Activated T-cell treated with anti-CD3 and anti-CD28 coated beads, Interleukin-2, amount 50 U/mL, for 4 hours (primary cell): ENCODE measurements at places on chromosomes 13 and 19. TPM values are rescaled to one million over a fixed set of nuclear protein-coding genes. Genes with fewer than 3 reads are reported as not detected.

ZNF71 gene
- 6.4 TPM for total RNA-seq

MYPOP gene
- 5.1 TPM for total RNA-seq

SLAIN1 gene
- total RNA-seq, result 22.0 TPM

SYCN gene
- total RNA-seq, result not detected

INSL3 gene
- 9.4 TPM for total RNA-seq

CEACAM20 gene
- total RNA-seq, result not detected

LAIR1 gene
- 6.1 TPM for total RNA-seq

KIR2DL1 gene
- total RNA-seq, result not detected

NPAS1 gene
- total RNA-seq, result not detected

KLK12 gene
- total RNA-seq, result not detected

OR7C1 gene
- total RNA-seq, result not detected

ZNF536 gene
- total RNA-seq, result not detected

ZNF20 gene
- total RNA-seq, result 1.0 TPM

KASH5 gene
- 0.27 TPM for total RNA-seq

ERVV-1 gene
- total RNA-seq, result not detected

RFX1 gene
- 12.3 TPM for total RNA-seq

LILRB4 gene
- total RNA-seq, result not detected

CYP4F2 gene
- not detected for total RNA-seq

CALR3 gene
- not detected for total RNA-seq

CKAP2 gene
- total RNA-seq, result 10.1 TPM

KLK4 gene
- not detected for total RNA-seq

S1PR5 gene
- total RNA-seq, result 0.24 TPM

ZNF560 gene
- not detected for total RNA-seq

TMPRSS9 gene
- total RNA-seq, result not detected

FPR1 gene
- total RNA-seq, result not detected

LILRB1 gene
- total RNA-seq, result 1.1 TPM

ZNF844 gene
- total RNA-seq, result 3.1 TPM

DNAAF3 gene
- total RNA-seq, result not detected

TEX101 gene
- not detected for total RNA-seq

SPC24 gene
- total RNA-seq, result 7.6 TPM

OR2Z1 gene
- total RNA-seq, result not detected

C19orf73 gene
- total RNA-seq, result 2.6 TPM

ABCA7 gene
- 8.7 TPM for total RNA-seq

ATP11A gene
- total RNA-seq, result 34.7 TPM

PLPPR3 gene
- not detected for total RNA-seq

APOE gene
- total RNA-seq, result 5.0 TPM

TFDP1 gene
- 172 TPM for total RNA-seq

DACH1 gene
- total RNA-seq, result 0.08 TPM

POLR1G gene
- 57.3 TPM for total RNA-seq

ZNF568 gene
- 6.7 TPM for total RNA-seq

ZNF431 gene
- 9.0 TPM for total RNA-seq

ZNF45 gene
- 5.4 TPM for total RNA-seq

ENOX1 gene
- not detected for total RNA-seq

ATP4A gene
- total RNA-seq, result not detected
